ENCODE measurements at places on chromosomes 3 and 15. TPM values are rescaled to one million over a fixed set of nuclear protein-coding genes. Genes with fewer than 3 reads are reported as not detected.

- no peak for DNase-seq
These were observed 9.3 kb upstream of the RFTN1 start for GRCh38 chr3:16522834-16523233.

Gene RYR3
- 0.20 TPM for total RNA-seq

DNA sequence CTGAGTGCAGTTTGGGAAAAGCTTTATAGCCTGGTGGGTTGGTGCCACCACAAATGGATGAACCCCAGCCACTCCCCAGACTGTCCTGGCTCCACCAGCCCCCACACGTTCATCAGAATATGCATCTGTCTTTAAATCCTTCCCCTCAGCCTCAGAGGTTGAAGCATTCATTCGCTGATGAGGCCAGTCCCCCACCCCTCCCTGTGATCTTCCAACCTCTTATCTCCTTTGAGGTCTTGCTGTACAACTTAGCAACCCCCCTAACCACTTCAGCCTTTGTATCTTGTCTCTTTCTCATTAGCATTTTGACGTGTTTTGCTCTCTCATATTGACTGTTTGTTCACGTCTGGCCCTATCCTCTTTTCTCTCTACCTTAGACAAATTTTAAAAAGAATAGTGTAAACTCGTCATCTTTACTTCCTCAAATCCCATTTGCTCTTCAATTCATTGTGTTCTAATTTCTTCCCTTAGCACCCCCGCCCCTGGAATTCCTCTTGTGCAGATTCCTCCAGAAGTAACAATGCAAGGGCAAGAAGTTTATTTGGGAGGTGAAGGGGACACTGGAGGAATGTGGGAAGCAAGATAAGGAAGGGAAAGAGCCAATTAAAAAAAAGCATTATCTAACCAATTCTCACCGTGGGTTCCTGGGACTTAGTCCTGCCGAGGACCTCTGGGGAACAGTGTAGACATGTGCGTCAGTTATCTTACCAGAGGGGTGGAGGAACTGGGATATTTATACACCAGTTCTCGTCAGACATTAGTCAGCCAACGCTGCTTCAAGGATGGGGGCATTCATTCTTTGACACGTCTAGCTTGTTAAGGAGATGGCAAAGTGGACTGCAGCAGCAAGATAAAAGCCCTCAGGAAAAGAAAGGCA, 38.6 kb downstream of the MOBP start:
- no peak for DNase-seq

Gene UBAP1L
- 1.7 TPM for total RNA-seq

Gene CPNE9
- total RNA-seq, result 0.11 TPM

GRCh38 chr3:184176377-184177330, 2.0 kb downstream of the AP2M1 start:
- DNase-seq, result peak; percentile 81
